ENCODE measurements at places on chromosomes 1 and 21.

GRCh38 chr1:29121516-29121935, 2.2 kb downstream of the TMEM200B start:
- no peak for DNase-seq

DNA sequence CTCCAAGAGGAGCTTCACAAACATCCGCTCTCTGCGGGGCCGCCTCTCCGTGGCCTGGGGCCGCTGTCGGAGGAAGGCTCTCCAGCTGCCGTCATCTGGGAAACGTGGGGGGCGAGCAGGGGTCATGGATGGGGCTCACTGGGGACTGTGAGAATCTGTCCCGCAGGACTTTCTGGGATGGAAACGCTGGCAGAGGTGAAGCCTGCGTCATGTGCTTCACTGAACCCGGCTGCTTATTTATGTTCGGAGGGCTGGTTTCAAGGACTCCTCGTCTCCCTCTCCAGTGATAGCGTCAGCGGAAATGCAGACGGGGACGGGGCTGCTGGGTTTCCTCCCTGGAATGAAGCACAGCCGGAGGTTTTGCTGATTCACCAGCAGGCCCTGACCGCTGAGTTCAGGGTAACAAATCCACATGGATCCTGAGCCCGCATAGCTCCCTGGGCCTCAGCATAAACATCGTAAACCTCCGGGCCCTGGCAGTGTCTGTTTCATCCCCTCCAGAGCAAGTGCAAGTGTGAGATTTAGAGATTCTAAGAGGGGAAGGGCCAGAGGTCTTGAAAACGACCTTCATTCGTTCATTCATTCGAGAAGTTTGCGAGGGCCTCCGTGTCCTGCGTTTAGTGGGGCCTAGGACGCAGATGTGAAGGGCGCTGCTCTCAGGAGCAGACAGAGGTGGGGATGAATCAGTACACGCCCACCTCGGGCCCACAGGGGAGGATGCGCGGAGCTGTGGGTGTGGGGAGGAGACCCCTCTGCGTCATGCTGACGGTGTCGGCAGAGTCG, 7.0 kb upstream of the POFUT2 start:
- DNase-seq = peak; percentile 54

DNA sequence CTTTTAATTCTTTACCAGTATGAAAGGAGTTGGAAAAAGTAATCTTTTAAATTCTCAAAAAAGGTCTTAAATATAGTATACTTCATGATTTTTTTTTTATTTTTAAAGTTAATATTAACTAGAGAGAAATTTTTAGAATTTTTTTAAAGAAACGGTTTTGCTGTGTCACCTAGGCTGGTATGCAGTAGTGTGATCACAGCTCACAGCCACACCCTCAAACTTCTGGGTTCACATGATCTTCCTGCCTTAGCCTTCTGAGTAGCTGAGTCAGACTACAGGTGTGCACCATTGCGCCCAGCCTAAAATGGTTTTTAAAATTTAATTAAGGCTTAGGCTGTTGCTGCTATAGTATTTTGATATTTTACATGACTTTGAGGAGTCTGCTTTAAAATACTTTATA, 52.4 kb downstream of the TLCD4 start:
- DNase-seq = no peak

- no peak for DNase-seq
Measured at GRCh38 chr1:232454227-232454886, 175.6 kb downstream of the SIPA1L2 start.

- no peak for DNase-seq
Measured at GRCh38 chr1:39623053-39623452, 16.4 kb downstream of the HEYL start.

- no peak for DNase-seq
Measured at GRCh38 chr1:191953526-191953925, 204.7 kb upstream of the RGS18 start.

DNA sequence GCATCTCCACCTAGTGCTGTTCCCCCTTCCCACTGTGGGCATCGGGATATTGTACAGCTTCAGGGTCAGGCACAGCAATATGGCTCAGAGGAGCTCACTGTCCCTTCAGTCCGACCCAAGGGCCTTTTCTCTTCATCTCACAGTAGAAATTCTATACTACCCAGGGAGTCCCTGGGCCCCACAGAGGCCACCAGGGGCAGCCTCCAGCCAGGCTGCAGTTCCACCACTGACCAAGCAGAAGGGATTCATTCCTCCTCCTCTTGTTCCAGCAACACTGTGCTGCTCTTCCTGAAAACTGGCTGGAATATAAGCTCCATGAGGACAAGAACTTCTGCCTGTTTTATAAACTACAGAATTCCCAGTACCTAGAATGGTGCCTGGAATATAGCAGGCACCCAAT, 70.5 kb downstream of the CD34 start:
- DNase-seq = no peak

DNA sequence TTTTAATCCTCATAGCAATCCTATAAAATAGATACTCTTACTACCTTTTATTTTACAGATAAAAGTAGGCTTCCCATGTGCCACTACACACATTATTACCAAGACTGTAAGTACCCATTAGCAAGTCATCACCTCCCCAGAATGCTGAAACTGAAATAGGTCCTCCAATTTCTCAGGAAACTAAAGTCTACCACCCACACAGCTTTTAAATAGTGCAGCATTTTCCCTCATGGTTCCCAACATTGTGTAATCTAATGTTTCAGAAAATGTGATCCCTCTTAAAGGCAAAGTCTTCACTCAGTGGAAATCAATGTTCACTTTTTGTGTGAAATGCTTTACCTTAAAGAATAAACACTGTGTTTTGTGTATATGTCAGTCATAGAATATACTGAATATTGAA, 356.5 kb downstream of the GPATCH2 start:
- no peak for DNase-seq

DNA sequence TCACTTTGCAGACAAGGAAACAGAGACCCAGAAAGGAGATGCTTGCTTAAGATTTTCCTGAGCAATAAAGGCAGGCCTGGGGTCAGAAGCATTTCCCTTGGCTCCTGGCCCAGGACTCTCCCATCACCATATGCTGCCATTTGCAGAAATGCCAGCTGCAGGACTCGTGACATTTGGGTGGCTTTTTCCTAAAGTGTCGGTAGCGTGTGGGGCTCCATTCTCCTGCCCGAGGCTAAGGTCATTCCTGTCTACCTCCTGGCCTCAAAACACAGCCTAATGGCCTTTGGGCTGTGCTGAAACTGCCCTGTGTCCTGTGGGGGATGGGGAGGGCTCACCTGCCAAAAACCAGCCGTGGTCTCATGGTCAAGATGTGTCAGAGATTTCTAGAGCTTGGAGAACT, 216.1 kb upstream of the EDN2 start:
- no peak for DNase-seq

DNA sequence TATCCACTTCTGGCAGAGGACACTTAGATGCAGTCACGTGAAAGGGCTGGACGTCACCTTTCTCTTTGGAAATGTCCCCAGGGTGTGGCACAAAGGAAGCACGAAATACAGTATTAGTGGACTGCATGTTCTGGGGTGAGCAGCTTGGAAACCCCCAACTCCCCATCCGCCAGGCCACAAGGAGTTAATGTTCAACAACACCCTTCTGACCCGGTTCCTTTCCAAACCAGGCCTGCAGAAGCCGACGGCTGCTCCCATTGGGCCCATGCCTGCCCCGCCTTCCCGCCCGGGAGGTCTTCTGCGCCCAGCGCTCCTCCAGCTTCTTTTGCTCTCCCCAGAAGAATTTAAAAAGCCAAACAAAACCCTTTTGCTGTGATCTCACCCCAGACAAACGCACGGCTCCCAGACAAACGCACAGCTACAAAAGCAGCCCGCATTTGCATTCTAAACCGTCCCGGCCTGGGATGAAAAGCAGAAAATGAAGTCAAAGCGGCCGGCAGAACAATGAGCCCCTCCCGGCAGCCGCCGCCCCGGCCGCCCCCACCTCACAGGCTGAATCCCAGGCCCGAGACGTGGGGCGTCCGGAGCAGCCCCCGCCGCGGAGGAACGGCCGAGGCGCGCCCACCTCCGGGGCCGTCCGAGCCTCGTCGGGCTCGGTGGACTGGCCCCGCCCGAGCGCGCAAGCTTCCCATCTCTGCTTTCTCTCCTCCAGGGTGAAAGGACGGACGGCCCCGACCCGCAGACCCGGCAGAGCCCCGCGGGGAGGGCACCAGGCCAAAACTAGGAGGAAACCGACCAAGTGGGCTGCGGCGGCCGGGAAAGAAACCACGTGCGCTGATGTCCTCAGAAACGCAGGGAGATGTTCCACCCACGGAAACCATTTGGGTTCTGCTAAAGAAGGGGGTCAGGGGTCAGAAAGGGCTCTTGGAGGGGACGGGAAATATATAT, 101.9 kb downstream of the PLPP3 start:
- DNase-seq = no peak

DNA sequence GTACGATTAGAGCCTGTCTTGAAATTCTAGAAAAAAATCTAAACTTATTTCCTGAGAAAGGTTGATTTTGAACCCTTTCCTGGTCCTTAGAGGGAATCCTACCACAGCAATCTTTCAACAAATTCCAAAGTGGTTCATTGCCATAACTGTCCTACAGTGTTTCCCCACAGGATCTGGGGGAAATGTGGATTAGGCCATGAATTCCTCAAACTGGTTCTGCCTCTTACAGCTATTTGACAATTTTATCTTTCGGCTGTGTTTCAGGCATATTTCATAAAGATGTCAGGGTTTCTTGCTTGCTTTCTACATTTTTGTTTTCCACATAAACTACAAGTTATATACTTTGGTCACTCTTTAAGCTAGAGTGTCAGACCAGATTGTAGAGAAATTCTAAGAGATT, 544 bp upstream of the ZP4 start:
- DNase-seq = no peak

- DNase-seq = no peak
Measured at GRCh38 chr1:234613128-234613875, 3.3 kb upstream of the IRF2BP2 start.

- DNase-seq = no peak
Measured at GRCh38 chr1:33060579-33061083, 20.3 kb upstream of the AZIN2 start.

DNA sequence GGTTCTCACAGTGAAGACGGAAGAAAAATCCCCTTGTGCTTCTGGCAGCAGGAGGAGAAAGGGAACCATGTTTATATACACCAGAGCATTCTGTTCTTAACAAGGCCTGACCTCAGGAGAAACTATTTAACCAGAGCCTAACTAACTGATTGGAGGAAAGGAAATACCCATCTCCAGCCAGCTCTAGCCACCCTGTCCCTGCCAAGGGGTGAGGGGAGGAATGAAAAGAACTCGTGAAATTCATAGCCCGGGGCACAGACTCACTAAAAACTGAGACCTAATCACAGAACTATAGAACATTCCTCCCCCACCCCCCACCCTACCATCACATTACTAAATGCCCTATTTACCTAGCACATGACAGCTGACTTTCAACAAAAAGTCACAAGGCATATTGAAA, 65.0 kb downstream of the KCNH1 start:
- DNase-seq = no peak

Measured in activated CD8-positive, alpha-beta memory T cell treated with anti-CD3 and anti-CD28 coated beads for 24 hours (primary cell).